ENCODE measurements at places on chromosomes 1 and 21.

GRCh38 chr21:14877581-14878228, 187.1 kb downstream of the NRIP1 start:
- DNase-seq = no peak

GRCh38 chr1:39410915-39411436, 80.5 kb upstream of the BMP8A start:
- DNase-seq = peak; percentile 70

DNA sequence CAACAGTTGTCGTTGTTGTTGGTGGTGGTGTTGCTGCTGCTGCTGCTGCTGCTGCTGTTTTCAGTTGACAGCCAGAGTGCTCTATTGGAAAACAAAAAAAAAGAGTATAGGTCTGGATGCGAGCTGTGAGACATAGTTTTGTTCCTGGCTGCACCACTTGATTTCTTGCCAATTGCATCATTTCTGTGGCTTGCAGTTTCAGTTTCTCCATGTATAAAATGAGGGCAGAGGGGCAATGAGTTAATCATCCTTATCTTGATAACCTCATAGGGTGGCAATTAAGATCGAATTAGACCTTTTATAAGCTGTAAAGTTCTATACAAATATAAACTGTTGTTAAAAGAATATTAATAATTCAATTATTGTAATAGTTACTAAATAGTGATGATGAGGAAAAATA, 156.7 kb downstream of the DMRTA2 start:
- DNase-seq = no peak

DNA sequence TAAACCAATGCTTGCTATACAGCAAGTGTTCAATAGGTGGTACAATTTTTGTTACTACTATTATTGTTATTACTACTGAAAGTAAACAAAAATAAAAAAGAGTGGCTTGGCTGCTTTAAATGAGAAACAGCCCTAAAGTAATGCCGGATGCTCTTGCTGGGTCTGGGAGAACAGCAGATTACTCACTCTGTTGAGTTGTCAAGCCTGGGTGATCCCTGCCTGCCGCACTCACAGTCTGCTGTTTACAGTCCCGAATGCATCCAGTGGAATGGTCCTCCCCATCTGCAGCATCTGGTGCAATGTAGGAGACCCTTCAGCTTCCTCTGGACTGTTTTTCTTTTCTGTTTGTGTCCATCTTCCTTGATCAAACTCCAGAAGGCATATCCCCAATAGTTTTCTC, 102.7 kb upstream of the IVNS1ABP start:
- DNase-seq = no peak

DNA sequence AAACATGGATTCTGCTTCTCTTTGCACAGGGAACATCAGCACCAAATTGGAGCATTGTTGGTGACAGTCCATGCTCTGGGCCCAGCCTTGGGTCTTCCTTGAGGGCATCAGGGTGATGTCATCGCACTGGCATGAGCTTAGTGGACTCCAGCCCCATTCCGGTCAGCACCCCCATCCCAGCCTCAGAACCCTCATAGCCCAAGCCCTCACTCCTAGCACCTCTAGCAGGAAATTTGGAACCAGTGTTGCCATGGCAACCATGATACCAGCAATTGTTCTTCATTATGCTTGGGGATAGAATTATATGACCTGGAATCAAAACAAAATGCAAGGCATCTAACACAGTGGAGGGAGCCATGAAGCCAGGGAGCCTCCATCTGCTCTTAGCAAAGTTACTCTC, 83.1 kb downstream of the VWA5B1 start:
- DNase-seq = no peak

GRCh38 chr21:22728091-22728490, 1729.9 kb downstream of the NCAM2 start:
- no peak for DNase-seq

GRCh38 chr1:68319907-68320306, 87.6 kb upstream of the WLS start:
- DNase-seq = no peak

DNA sequence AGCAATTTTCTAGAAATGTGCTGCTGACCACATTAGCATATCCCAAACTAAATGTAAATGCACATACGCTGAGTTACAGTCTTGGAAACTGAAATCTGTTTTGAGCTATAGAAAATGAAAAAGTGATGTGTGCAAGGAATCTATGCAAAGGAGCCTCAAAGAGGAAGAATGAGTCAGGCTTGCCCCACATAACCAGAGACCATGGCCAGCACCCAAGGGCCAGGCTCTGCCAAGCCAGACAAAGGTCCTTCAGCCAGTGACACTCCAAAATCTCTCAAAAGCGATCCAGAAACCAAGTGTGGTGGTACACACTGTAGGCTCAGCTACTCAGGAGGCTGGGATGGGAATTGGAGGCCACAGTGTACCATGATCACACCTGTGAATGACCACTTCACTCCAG, 195.2 kb downstream of the TOMM20 start:
- no peak for DNase-seq

GRCh38 chr21:33127154-33127867, 57.4 kb downstream of the OLIG1 start:
- DNase-seq = peak; percentile 19
